ENCODE measurements at places on chromosomes 7 and 10.

- no peak for DNase-seq
These were observed 48.2 kb upstream of the NFKB2 start for GRCh38 chr10:102347236-102347828.

DNA sequence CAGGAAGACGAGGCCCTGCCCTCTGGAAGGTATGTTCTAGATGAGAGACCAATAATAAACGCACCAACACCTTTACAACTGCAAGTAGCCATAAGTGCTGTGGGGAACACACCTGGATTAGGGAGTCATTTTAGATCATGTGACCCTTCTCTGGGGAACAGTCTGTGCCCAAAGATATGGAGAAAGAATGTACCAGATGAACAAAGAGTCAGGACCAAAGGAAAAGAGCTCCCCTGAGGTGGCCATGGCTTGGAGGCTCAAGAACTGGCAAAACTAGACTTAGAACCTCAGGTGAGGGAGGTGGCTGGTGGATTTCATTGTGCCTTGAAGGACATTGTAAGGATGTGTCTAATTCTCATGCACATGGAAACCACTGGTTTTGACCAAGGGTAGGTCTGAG, 10.3 kb upstream of the EN2 start:
- DNase-seq = no peak

DNA sequence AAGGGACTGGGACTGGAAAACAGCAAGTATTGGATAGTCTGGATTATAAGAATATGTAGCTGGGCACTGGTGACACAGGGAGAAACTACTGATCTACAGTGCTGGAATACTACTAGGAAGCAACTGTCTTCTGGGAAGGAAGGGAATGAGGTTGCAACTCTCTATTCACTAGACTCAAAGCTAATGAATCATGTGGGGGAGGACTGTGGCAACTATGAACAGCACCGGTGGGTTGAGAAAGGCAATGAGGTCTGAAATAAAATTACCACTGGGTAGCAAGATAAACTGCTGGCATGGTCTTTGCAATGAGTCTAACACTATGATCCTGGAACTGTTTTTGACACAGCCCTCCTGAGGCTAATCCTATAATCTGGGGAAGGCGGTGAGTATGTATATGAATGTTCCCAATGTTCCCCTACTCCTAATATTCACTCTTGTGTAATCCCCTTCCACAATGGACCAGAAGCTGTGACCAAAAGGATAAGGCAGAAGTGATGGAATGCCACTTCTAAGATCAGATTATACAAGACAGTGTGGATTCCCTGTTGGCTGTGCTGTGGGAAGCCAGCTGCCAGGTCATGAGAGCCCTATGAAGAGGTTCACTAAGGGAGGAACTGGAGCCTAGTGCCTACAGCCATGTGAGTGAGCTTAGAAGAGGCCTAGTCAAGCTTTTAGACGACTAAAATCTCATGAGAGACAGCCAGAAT, 101.3 kb upstream of the DNAJB12 start:
- DNase-seq = no peak

DNA sequence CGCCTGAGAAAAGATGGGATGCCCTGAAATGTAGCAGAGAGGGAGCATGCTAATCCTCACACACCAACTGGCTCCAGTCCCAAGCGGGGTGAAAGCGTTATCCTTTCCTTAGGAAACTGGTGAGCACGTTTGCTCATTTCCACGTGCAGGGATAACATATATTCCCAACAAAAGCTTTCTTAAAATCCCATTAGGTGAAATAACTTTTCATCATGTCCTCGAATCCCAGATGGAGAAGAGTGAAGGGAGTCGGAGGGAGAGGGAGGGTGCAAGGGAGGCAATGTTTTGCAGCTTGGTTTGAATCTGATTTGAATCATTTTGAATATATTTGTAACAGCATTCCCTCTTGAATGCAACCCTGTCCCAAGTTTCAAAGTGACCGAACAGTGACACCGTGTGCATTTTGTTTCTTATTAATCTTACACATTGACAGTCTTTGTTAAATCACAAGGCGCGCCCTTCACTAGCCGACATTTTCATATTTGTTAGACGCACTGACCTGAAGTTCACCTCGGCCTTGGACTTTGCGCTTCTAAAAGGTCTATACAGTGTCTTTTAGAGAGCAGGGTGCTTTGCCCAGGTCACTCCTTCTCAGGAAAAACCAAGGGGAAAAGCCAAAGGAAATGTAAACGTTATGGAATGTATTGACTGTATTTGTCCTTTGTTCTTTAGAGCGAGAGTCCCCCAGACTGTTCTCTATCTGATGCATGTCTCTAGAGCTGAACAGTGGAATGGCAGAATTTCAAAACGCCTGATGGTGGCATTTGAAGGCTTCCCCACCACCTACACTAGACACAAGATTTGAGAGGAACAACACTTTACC, 3.1 kb upstream of the HOXA4 start:
- no peak for DNase-seq

- DNase-seq = no peak
These were observed 1.5 kb downstream of the PDLIM1 start for GRCh38 chr10:95289003-95289920.

DNA sequence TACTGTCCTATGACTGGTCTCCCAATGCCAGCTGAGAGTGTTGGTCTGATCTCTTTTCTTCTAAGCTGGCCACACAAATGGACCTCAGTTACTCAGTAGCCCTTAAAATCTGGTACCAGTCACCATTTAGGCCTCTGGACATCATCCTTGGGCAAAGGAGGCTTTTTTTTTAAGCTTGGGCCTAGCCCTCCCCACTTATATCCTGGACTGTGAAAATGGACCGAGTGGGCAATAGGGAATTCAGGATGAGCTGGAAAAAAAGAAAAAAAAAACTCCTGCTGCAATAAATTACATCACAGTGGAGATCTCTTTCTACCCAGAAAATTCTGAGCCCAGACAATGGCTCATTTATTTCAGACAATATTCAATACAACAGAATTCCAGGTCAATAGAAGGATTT, 68.4 kb downstream of the PARP12 start:
- no peak for DNase-seq

DNA sequence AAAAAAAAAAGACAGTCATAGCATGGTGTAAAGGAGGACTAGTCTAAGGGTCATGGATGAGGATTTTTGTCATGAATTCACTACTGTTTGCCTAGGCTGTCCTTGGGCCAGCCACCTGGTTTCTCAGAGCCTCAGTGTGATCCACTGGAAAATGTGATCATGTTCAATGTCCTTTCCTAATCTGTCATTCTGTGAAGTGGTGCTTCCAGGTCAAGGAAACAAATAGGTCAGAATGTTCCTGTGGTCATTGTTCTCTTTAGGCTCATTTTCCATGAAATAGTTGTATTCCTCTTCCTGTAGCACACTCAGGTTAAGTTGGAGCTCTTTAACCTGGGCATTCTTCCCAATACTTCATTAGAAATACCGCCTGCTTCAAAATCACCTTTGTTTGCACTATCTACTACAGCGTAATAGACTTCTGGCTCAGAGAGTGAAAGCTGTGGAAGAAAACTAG, 16.5 kb downstream of the CD36 start:
- DNase-seq = no peak

- no peak for DNase-seq
These were observed 1.9 kb upstream of the LRRC18 start for GRCh38 chr10:48941427-48942075.

GRCh38 chr7:124918662-124919061, 11.0 kb downstream of the POT1 start:
- DNase-seq = no peak

DNA sequence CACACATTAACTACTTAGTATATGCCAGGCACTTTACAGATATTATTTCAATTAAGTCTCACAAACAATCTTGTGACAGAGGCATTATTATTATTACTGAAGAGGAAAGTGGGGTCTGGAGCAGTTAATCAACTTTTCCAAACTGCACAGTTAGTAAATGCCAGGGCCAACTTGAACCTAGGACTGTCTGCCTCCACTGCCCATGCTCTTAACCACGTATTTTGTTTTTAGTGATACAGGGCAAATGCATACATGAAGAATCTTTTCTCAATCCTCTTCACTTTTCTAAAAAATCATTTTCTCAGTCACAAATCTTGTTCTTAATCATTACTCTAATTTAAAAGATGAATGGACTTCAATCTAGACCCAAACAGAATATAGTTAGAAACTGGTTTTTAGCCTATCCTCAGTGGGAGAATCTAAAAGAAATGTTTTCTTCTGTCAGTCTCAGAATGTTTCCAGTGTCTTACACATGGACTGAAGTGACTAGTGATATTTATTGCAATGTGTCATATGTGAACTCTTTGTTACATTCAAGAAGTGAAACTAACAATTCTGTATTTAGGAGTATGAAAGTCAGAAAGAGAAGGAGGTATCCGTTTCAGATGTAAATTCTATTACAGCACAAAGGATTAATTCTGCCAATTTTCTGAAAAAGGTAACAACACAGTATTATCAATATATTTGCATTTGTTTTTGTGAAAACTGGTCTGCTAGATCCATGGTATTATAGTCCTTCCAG, 55.5 kb upstream of the CCNJ start:
- no peak for DNase-seq

- DNase-seq = peak; percentile 33
These were observed 860 bp downstream of the SEC31B start for GRCh38 chr10:100518761-100519241.

DNA sequence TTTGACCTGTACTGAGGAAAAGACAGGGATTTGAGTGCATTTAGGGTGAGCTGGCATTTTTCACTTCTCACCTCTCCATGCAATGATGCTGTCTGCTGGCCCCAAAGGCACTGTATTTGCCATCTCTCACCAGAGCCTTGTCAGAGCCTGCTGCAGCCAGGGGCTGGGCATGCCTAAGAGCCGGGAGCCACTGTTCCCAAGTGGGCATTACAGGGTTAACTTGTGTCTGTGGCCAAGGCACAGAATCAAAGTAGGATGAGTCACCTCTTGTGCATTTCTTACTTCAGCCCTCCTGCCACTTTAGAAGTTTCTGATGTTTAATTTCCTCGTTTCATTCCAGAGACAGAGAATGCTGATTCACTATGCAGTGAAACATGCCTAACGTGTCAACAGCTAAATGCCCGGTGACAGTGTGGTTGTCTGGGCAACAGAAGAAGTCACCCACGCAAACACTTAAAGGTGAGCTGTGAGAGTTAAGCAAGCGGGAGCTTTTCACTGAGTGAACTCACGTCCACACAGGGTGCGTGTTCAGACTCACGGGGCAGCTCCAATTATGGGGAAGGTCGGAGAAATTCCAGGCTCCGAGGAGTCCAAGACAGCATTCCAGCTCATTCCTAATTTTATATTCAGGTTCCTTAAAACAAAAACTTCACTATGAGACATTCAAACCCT, 57.1 kb upstream of the IGFBP3 start:
- DNase-seq = no peak

All from C1 segment of cervical spinal cord (tissue), 14 donors.